Sigmoid colon (tissue), 7 donors: ENCODE measurements at places on chromosomes 6 and 20.

DNA sequence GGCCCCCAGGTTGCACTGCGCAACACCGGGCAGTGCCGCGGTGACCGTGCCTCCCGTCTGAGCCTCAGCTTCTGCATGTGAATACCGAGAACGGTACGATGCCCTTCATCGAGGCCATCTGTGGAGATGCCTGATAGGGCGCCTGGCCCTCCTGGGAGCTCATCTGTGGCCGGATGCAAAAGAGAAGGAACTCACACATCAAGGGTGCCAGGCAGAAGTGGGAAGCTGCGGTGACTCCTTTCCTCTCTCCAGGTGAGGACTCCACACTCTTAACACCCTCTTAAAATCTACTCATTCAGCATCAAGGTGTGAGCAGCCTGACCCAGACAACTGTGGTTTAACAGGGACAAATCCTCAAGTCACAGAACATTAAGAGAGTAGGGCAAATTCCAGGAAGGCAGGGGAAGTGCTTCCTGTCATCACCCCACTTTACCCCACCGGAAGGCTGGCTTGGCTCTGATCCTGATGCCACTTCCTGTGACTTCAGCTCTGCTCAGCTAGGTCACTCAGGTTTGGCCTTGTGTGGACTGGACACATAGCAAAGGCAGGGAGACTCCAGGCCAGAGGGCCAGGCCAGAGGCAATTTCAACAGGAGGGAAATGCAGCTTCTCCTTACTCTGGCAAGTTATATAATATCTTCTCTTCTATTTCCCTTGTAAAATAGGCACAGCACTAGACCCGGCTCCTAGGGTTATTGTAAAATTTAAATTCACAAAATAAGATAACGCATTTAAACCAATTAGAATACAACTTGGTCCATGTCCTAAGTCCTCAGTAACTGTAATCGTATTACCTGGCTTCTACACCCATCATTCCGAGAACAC is 69.4 kb downstream of the CPNE5 start:
- DNase-seq: no peak

DNA sequence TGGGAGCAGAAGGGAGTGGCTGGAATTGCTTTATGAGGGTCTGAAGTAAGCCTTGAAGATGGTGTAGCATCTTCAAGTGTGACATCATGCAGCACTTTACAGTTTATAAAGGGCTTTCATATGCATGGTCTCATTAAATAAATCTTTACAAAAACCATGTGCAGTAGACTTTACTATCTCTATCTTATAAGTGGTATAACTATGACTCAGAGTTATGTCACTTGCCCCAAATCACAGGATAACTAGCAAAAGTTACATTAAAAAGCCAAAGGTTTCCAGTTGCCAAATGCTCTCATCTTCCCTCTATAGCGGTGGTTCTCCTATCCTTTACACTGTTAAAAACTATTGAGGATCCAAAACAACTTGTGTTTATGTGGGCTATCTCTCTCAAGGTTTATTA is 687.7 kb upstream of the MARCKS start:
- DNase-seq: no peak

DNA sequence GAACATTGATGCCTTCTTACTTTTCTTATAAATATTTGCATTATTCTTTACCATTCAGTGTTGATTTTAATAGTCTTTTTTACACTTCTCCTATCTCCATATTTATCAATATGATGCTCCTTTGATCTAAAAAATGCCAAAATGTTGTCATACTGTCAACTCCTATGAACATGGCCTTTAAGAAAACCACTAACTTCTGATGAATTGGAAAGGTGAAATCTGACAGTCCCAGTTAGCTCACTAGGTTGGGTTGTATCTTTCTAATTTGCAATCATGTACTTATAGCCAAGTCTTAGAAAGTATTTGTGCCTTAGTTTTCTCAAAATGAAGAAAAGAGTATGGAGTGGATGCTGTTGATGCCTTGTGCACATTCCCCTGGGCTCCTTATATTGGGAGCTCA is 75.4 kb upstream of the SPACA1 start:
- DNase-seq: no peak

DNA sequence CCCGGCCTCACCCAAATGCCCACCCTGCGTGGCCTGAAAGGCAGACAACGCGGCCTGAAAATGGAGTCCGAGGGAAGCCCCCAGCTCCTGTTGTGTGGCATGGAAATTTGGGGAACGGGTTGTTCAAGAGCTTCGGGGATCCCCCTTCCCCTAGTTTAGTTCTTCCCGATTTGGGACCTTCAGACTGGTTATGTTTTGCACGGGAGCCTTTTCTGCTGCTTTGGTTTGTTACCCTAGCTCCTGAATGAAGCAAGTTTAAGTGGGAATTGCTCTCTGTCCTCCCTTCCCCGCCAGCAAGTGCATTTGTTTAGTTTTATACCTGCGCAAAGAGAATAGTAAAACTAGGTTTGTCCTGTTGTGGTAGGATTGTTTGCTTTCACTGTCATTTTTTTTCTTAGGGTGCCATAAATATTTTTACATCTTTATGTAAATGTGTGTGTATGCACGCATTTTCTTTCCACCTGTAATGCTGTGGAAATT is 604 bp downstream of the SH3BGRL2 start:
- DNase-seq: no peak

- DNase-seq: no peak
Observed at GRCh38 chr6:49142421-49143151, 320.5 kb downstream of the MMUT start.

- no peak for DNase-seq
Observed at GRCh38 chr6:97805596-97805995, 522.6 kb upstream of the MMS22L start.

GRCh38 chr6:12929678-12930077 is 213.1 kb downstream of the PHACTR1 start:
- DNase-seq: no peak

GRCh38 chr6:5968817-5969734 is 37.6 kb downstream of the NRN1 start:
- no peak for DNase-seq

GRCh38 chr6:149094156-149094555 is 223.4 kb upstream of the TAB2 start:
- no peak for DNase-seq

DNA sequence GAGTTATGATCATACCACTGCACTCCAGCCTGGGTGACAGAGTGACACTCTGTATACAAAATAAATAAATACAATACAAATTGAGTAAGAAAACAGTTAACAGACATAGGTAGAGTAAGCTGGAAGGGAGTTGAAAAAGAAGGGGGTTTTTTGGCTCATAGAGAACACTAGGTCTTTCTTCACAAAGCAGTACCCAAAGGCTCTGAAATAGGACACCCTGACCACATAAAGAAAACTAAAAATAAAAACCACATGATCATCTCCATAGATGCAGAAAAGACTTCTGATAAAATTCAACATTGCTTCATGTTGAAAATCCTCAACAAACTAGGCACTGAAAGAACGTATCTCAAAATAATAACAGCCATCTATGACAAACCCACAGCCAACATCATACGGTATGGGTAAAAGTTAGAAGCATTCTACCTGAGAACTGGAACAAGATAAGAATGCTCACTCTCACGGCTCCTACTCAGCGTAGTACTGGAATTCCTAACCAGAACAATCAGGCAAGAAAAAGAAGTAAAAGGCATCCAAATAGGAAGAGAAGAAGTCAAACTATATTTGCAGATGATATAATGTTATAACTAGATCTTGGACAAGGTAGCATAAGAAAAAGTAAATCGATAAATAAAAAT is 48.6 kb downstream of the TOMM6 start:
- DNase-seq: no peak

DNA sequence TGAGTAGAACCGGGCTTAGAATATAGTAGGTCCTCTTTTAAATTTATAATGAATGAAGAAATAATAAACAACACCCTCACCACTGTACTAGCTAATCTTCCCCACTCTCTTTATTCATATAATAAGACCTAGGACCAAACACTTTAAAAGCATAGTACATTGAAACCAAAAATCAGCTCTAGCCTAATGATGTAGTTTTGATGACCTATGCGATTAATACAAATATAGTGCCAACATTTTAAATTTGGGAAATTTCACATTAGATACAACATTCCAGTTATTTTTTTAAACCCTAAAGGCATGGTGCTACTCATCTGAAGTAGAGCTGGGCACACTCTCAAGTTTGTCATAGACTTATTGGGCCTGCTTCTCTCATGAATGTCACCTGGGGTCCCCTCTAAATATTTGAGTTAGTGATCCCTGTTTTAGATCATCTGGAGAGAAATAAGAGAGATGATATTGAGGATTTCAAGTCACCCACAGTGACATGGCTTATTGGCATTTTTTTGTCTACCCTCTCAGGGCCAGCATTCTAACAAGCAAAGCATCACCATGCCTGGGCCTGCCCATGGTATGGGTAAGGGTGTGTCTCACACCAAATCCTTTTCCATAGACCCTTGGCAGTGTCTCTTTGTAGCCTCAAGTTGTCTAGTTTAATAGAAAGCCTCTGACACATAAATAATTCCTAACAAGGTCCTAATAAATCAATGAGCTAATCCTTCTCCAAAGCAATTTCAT is 319.8 kb downstream of the HIVEP2 start:
- DNase-seq: no peak

- no peak for DNase-seq
Observed at GRCh38 chr20:6558341-6558740, 209.1 kb upstream of the BMP2 start.

DNA sequence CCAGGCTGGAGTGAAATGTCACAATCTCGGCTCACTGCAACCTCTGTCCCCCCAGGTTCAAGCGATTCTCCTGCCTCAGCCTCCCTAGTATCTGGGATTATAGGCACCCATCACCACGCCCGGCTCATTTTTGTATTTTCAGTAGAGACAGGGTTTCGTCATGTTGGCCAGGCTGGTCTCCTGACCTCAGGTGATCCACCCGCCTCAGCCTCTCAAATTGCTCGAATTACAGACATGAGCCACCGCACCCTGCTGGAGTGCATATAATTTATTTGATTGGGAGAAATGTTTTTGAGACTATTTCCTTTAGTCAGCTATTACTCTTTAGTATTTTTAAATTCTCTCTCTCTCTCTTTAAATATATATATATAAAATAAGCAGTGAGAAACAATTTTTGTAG is 29.8 kb downstream of the FAM83B start:
- DNase-seq: no peak

GRCh38 chr20:52383995-52384621 is 192.5 kb upstream of the ZFP64 start:
- DNase-seq: no peak

GRCh38 chr6:87115402-87116135 is 20.7 kb upstream of the CGA start:
- DNase-seq: no peak

DNA sequence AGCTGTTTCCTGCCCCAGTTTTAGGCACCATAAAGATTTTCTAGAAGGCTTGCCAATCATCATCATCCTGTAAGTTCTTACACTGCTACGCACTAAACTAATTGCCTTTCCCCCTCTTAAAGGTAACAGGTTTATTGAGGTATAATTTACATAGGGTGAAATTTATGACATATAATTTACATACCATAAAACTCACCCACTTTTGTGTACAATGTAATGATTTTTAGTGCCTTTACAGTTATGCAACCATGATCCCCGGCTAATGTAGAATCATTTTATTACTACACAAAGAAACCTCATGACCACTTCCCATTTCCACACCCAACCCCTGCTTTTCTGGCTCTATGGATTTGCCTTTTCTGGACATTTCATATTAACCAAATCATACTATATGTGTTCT is 21.1 kb downstream of the GCNT2 start:
- no peak for DNase-seq

GRCh38 chr6:118122161-118122725 is 215.2 kb downstream of the SLC35F1 start:
- DNase-seq: no peak
